Lung (tissue), 17 donors: ENCODE measurements at places on chromosomes 13 and 19. TPM values are rescaled to one million over a fixed set of nuclear protein-coding genes. Genes with fewer than 3 reads are reported as not detected.
A peak's percentile ranks its signal among the peaks of the same experiment; 100 is the strongest.

DNA sequence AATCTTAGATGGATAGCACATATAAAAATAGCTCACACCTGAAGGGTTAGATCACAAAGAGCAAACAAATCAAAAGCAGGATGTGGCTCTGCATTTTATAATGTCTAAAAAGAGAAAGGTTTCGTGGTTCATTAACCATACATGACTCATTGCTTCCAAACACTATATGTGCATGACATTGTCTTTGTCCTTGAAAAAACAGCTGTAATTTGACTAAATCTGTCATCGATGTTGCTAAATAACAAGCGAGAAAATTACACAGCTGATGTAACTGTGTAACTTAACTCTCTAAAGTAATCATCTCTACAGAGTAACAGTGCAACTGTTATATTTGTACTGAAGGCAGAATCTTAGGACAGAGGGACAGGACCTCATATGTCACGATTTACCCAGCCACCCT, 383.1 kb upstream of the GPC6 start:
- no peak overlapping the region for H3K4me3 ChIP-seq
- DNase-seq, result peak; percentile 43
- H3K4me1 ChIP-seq, result no peaks in the 10 kb centered on the region
- no peaks in the 10 kb centered on the region for H3K27me3 ChIP-seq
- no peaks in the 10 kb centered on the region for H3K36me3 ChIP-seq

DNA sequence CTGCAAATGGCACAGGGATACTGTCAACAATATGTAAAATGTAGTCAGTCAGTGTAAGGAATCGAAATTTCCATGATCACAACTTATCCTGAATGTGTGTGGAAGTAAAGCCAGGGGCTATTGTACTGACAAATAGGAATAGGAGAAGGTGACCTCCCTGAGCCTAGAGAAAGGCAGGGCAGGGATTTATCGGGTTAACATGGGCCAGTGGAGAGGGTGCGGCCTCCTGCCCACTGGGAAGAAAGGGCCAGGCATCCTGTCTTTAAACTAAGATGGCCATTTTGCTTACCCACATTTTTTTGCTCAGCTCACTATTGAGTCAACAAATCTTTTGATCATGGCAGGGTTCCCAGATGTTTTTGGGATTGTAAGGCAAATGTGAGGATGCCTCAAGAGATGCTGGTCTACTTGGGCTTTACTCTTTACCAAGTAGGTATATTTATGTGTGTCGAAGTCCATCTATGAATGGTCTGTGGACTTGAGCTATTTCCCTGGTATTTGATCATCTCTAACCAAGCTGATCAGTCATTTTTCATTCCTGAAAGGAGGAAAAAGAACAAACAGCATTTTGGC, 116.6 kb upstream of the RNF113B start:
- H3K27ac ChIP-seq, result peak overlapping the region; percentile 7
- H3K4me1 ChIP-seq, result no peaks in the 10 kb centered on the region
- DNase-seq, result no peak
- no peak overlapping the region for H3K4me3 ChIP-seq
- no peaks in the 10 kb centered on the region for H3K36me3 ChIP-seq

GRCh38 chr13:47420020-47420419, 523.2 kb upstream of the HTR2A start:
- no peaks in the 10 kb centered on the region for H3K36me3 ChIP-seq
- no peak for DNase-seq
- no peak overlapping the region for H3K4me3 ChIP-seq
- H3K4me1 ChIP-seq, result no peaks in the 10 kb centered on the region
- no peaks in the 10 kb centered on the region for H3K27me3 ChIP-seq
- no peak overlapping the region for H3K27ac ChIP-seq

GRCh38 chr19:7348587-7349230, at the start of gene ARHGEF18:
ARHGEF18 (plus strand) TSS chr19:7348937; CDS start chr19:7362891, 13,954 bp downstream.
- no peaks in the 10 kb centered on the region for H3K4me1 ChIP-seq
- DNase-seq, result no peak
- no peaks in the 10 kb centered on the region for H3K36me3 ChIP-seq

DNA sequence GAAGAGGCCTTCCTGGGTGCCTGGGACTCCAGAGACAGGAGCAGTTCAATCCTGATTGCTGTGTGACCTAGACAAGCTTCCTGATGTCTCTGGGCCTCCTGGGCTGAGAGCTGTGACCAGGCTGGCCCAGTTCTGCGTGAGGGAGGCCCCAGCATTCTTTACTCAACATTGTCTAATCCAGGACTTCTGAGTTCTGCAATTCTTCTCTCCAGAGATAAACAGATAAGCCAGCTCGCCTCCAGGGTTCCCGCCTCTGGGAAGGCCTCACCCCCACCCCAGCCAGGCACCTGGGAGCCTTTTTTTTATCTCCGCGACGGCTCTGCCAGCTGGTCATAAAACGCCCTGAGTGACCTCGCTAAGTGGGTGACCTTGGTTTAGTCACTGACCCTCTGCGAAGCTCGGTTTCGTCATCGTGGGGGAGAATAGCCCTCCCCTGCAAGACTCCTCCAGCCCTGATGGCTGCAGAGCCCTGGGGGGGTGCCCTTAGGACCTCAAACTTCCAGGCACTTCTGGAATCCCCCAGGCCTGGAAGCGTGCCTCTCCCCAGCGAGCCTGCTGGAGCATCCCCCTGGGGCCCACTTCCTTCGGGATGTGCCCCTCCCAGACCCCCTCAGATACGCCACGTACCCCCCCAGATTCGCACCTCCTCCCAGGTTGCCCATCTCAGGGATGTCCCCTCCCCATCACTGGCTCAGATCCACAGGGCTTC, 1.9 kb downstream of the SULT2B1 start:
- no peak overlapping the region for H3K4me3 ChIP-seq
- no peaks in the 10 kb centered on the region for H3K36me3 ChIP-seq
- no peaks in the 10 kb centered on the region for H3K27me3 ChIP-seq
- DNase-seq, result peak; percentile 18
- no peak overlapping the region for H3K27ac ChIP-seq
- peaks cover 2% of the 10 kb centered on the region for H3K4me1 ChIP-seq

- H3K4me3 ChIP-seq, result no peak overlapping the region
- DNase-seq, result no peak
- H3K36me3 ChIP-seq, result no peaks in the 10 kb centered on the region
- H3K27ac ChIP-seq, result no peak overlapping the region
- no peaks in the 10 kb centered on the region for H3K27me3 ChIP-seq
Observed at GRCh38 chr13:100254002-100254401, 165.1 kb downstream of the PCCA start.

DNA sequence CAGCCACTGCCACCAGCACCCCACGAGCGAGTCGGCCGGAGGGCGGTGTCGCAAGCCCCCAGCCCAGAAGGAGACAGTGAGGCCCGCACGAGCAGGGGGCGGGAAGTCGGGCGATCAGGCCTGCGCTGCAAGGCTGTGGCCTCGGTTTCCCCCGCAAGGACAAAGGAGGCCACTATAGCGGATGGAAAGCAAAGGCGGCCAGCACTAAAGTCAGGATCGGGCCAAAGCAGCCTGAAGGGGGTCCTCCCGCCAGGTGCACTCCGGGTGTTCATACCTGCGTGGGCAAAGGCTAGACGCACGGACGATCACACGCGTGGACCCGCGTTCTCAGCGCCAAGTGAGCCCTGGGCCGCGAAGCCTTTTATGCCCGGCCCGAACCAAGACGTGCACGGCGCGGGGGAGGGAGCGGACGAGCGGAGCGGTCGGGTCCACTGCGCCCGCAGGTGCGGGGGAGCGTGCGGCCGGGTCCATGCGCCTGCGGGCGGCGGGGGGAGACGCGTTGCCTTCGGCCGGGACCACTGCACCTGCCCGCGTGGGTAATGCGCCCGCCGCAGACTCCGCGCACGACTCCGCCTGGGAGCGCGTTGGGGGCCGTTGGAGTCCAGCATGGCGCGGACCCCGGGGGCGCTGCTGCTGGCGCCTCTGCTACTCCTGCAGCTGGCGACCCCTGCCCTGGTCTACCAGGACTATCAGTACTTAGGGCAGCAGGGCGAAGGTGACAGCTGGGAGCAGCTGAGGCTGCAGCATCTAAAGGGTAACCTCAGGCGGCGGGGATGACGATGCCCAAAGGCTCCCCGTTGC, at the start of the genes PRDX2 and THSD8:
TSS of gene PRDX2 (minus strand) at position 335 of the 801 bp plus-strand sequence. CDS start 539 bp downstream, outside the sequence.
TSS of gene THSD8 (plus strand) at position 604 of the 801 bp plus-strand sequence. CDS start at position 607, 3 bp downstream.
- H3K27ac ChIP-seq, result peak within 1 kb of the TSS; percentile 58
- no peaks in the 10 kb centered on the region for H3K27me3 ChIP-seq
- H3K4me3 ChIP-seq, result peak within 1 kb of the TSS; percentile 67
- H3K4me1 ChIP-seq, result peaks cover 22% of the 10 kb centered on the region
- peaks cover 10% of the 10 kb centered on the region for H3K36me3 ChIP-seq

DNA sequence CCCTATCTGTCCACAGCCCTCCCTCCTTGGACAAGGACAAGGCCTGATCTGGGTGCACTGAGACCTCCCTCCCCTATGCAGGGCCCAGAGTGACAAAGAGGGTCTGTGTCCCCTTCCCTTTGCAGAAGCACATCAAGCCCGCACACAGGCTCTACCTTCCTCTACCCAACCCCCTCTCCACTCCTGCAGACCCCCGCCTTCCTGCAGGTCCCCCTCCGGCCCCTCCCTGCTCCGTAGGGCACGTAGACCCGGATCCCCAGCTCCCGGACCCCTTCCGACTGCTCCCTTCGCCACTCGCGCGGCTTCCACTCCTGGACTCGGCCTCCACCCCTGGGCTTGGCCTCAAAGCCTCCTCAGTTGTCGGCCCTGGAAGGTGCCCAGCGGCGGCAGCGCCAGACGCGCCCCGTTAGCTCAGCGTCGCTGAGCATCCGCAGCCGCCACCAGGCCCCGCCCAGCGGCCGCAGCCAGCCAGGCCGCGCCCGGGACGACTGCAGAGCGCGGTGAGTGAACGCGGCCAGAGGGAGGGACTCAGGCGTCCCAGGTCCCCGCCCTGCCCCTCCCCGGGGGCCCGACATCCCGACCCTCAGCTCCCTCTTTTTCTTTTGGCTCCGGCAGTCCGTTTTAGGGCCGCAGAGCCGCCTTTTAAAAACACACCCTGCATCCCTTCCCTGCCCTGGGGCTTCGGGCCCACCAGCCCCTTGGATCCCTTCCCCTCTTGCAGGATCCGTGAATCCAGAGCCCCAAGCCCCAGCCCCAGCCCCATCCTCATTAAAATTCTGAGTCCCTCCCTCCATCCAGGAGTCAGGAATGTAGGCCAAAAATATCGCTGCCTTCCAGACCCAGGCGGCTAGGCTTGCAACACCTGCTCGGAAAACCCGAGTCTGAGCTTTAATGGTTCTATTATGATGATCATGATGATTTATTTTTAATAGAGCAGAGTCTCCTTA, 1.5 kb upstream of the MYADM start:
- H3K27ac ChIP-seq, result peak overlapping the region; percentile 89
- H3K4me1 ChIP-seq, result peaks cover 13% of the 10 kb centered on the region
- DNase-seq, result peak; percentile 89
- no peaks in the 10 kb centered on the region for H3K36me3 ChIP-seq
- H3K4me3 ChIP-seq, result peak overlapping the region; percentile 28
- no peaks in the 10 kb centered on the region for H3K27me3 ChIP-seq

- H3K27ac ChIP-seq, result no peak overlapping the region
- no peaks in the 10 kb centered on the region for H3K4me1 ChIP-seq
- H3K4me3 ChIP-seq, result no peak overlapping the region
Observed at GRCh38 chr19:51194527-51195315, 30.2 kb upstream of the CD33 start.

- H3K36me3 ChIP-seq, result peaks cover 51% of the 10 kb centered on the region
- no peaks in the 10 kb centered on the region for H3K4me1 ChIP-seq
Observed at GRCh38 chr19:52034051-52034728, 6.0 kb upstream of the ZNF614 start.

The FXYD1 gene
- 5.7 TPM for polyA plus RNA-seq

The CCNA1 gene
- 0.98 TPM for polyA plus RNA-seq

The AMER2 gene
- 0.02 TPM for polyA plus RNA-seq

The C1QTNF9 gene
- 0.03 TPM for polyA plus RNA-seq

The RPS19 gene
- 4,419 TPM for polyA plus RNA-seq

The KLK12 gene
- polyA plus RNA-seq, result 1.9 TPM

GRCh38 chr13:32176696-32177095, 138.5 kb downstream of the ZAR1L start:
- H3K36me3 ChIP-seq, result no peaks in the 10 kb centered on the region
- H3K27ac ChIP-seq, result no peak overlapping the region
- no peaks in the 10 kb centered on the region for H3K4me1 ChIP-seq
- no peak for DNase-seq
- H3K4me3 ChIP-seq, result no peak overlapping the region
- no peaks in the 10 kb centered on the region for H3K27me3 ChIP-seq

DNA sequence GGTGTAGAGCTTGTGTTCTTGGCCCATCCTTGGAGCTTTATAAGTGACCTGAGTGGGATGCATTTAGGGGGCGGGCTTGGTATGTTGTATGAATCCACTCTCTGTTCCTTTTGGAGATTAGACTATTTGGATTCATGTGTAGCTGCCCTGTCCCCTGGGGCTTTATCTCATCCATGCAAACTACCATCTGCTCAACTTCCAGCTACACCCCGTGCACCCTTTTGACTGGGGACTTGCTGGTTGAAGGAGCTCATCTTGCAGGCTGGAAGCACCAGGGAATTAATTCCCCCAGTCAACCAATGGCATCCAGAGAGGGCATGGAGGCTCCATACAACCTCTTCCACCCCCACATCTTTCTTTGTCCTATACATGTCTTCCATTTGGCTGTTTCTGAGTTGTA, 6.1 kb downstream of the CLEC4M start:
- H3K4me1 ChIP-seq, result peaks cover 1% of the 10 kb centered on the region
- no peaks in the 10 kb centered on the region for H3K36me3 ChIP-seq
- no peak overlapping the region for H3K27ac ChIP-seq
- DNase-seq, result no peak
- H3K4me3 ChIP-seq, result no peak overlapping the region
